GM10248 (cell line): ENCODE measurements at places on chromosomes 2 and 18.

DNA sequence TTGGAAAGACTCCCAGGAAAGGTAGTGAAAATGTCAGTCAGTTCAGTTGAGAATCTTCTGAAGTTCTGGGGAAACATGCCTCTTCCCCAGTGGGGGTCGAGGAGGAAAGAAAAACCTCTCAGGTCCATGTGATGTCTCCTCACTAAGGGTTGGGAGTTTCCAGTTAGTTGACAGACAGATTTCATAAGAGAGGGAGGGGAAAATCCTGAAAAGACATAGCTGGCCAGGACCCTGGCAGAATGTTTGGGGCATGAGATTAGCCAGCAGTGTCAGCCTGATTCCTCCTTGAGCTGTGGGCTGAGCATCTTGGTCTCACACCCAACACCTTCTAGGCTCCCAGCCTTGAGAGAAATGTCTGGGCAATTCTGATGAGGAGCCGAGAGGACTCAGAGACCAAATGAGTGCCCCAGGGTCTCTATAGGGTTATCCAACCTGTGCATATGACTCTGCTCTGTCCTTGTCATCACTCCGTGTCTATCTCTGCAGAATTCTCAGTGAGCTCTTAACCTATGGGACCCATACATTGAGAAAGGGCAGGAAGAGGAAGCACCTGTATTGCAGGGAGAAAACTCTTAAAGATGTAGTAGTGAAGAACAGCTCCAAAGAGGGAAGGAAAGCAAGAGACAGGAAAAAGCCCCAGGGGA, 13.9 kb downstream of the BMP10 start:
- no peak for DNase-seq

DNA sequence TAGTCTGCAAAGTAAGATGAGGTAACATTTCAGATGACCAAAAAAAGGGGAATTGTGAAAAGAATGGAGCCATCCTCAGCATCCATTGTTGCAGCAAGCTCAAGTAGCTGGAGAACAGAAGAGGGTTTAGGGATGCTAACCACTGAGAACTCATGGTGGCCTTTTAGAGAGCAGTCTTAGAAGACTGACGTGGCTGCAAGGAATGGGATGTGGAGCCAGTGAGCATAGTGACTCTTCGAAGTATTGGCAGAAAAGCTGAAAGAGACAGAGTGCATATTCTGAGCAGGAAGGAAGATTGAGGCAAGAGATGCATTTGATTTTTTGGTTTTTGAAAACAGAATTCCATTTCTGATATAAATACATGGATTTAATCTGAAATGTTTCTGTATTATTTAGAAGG, 151.2 kb downstream of the UBE2E3 start:
- no peak for DNase-seq

- DNase-seq = peak; percentile 88
Measured at GRCh38 chr2:47309952-47310800, 92.8 kb upstream of the MSH2 start.

DNA sequence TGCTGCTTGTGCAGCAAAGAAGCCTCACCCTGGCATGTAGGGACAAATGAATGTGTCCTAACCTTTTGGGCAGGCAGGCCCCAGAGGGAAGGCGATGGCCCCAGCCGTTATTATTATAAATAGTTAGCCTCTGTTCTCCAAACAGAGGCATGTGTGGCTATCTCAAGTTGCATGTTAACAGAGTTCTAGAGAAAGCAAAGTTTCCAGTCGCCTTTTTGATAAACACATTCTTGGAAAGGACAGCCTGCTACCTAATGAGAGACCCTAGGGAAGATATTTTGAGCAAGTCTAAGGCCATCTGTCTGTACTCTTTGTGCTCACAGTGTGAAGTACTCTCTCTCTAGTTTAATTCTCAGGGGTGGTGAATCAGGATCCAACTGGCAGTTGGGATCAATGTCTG, 97.4 kb upstream of the FHL2 start:
- no peak for DNase-seq

- DNase-seq = no peak
Measured at GRCh38 chr2:188971432-188971861, 2.7 kb upstream of the COL3A1 start.

GRCh38 chr18:29123706-29124530, 947.0 kb upstream of the CDH2 start:
- no peak for DNase-seq

DNA sequence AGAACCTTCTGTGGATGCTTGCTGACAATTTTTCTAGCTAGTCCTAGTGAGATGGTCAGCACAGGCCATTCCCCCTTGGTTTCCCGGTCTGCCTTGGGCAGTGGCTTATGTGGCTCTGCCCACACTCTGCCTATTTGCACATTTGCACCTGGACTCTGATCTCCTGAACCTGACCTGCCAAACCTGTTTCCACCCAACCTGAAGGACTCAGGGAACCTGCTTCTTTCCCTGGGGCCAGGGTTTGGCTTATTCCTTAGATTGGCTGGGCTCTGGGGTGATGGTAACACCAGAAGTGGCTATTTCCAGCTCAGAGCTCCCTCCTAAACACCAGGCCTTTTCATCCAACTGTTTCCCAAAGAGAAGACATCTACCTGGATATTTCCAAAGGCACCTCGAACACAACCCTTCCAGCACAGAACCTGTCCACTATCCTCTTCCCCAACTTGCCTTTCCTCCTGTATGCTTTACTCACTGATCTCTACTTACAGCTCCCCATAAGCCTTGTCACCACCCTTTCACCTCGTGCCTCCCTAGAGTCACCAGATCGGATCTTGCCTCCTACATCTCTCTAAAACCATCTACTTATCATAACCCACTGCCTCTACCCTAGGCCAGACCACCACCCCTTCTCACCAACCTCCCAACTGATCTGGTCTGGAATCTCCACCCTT, 5.8 kb upstream of the MTA3 start:
- no peak for DNase-seq

DNA sequence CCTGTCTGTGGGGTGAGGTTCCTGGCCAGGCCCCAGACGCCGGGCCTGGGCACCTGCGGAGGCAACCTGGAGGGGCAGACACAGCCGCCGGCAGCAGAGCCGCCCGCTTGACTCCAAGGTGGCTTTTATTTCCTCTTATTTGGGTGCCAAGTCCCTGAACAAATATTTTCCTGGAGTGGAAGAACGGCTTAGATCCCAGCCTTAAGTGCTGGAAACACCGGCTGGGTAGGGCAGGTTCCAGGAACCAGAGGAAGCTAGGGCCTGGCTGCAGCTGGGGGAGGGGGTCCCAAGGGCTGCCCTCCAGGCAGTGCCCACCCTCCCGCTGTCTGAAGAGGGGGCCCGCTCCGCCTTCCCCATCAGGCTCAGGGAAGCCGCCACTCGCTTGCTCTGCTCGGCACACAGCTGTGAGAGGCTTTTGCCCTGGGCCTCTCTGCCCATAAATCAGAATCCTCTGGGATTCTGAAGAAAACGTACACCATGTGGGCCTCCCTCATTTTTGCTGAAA, 28.2 kb downstream of the SDC1 start:
- DNase-seq = no peak

GRCh38 chr2:209141142-209141541, 282.7 kb upstream of the MAP2 start:
- DNase-seq = no peak

DNA sequence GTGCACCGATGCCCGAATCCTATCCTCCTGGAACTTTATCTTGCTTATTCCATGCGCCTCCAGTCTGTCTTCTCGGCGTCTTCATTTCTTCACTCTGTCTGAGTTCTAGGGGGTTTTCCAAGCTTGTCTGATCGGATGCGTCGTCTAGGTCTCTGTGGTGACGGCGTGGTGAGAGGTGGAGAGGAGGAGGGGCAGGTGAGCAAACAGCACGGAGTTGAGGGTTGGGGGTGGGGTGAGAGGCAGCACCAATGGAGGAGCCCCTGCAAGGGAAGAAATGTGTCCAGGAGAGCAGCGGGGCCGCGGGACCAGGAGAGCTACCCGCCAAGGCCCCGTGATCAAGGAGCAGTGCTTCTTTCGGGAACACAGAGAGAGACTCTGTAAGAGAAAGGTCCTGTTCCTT, 131.3 kb upstream of the TWIST2 start:
- DNase-seq = no peak

- no peak for DNase-seq
Measured at GRCh38 chr2:177572236-177572671, 179.7 kb downstream of the AGPS start.

DNA sequence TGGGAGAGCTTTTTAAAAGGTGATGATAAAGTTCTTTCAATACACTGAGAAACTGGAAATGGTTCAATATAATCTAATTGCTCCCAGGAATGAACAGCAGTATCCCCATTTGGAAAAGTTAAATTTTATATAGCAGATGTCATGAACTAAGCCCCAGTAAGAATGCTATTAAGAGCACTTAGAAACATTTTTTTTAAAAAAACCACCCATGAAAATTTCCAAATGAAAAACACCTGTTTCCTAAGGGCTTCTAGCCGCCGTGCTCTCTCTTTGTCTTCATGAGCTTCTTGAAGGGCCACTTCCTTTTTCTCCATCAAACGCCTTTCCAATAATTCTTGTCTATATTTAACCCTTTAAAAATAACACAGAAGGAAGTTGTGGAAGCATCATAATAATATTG, 77.0 kb downstream of the UPP2 start:
- no peak for DNase-seq

- DNase-seq = no peak
Measured at GRCh38 chr2:42353792-42354429, 7.1 kb downstream of the COX7A2L start.

DNA sequence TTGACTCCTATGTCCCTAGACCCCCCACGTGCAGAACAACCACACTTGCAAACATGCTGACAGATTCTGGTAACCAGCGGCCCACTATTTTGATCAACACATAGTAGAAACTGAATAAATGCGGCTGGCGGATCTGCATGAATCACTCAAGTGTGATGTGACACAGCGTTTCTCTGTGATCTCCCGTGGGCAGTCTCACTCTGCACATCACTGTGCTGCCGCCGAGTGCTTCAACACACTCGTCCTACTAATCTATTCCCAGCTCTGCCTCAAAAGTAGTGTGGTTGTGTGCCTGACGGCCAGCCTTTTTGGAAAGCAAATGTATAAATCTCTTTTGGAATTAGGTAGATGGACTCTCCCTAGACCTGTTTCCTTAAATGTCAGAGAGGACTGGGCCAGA, 37.3 kb upstream of the TMEM182 start:
- DNase-seq = no peak

GRCh38 chr2:11310212-11310611, 34.2 kb downstream of the ROCK2 start:
- DNase-seq = no peak
